ENCODE measurements at places on chromosomes 3 and 15.
A peak's percentile ranks its signal among the peaks of the same experiment; 100 is the strongest.

DNA sequence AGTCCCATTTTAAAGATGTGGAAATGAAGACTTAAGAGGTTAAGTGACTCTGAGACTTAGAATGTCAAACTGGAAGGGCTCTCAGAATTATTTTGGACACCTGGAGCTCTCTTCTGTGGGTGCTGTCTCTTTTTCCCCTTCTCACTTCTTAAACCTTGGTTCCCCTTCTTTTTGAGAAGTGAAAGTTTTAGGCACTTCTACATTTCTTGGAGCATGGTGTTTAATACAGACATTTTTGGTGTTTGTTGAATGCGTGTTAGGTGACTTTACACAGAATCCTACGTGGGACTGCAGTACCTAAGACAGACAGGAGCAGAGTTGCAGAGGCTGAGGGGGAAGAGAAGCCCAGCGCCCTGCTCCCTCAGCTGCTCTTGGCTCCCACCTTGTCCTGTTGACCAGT, 133.3 kb downstream of the MDFIC2 start:
- no peak for DNase-seq

DNA sequence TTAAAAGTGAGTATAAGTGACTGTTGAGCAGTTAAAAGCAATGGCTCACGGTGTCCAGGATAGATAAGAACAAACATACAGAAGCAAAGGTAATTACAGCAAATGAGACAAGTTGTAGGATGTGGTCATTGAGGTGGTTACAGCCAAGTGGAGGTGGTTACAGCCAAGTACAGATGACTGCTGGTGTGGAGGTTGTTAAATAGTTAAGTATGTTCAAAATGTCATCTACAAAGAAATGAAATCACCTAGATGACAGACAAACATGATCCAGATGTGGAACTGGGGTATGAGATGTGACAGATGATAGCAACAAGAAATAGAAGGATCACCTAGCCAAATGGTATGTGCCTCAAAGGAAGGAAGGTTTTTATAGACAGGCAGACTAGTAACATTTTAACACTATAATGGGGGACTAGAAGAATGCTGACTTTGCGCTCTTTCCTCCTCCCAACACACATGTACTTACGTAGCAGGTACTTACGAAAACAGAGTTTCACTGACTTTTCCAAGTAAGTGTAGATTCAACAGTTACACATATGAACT, 6.8 kb upstream of the ANKRD28 start:
- DNase-seq, result no peak

GRCh38 chr15:87907676-87908446, 348.7 kb downstream of the NTRK3 start:
- DNase-seq, result no peak

DNA sequence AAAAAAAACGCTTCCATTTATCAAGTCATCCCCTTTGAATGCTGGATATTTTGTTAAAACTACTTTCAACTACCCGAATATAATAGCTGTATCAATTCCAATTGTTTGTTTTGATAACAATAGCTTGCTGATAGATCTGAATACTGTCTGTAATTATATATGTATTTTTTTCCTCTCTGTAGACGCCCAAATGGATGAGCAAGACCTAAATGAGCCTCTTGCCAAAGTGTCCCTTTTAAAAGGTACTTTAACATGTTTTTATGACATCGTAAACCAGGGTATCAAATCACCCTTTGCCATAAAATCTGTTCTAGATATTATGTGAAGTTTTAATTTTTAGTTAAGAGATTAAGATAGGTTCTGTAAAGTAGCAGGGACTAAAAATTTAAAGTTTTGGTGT, 111.5 kb upstream of the FLNB start:
- DNase-seq, result no peak

GRCh38 chr3:182668541-182668940, 124.8 kb upstream of the ATP11B start:
- DNase-seq, result no peak

- DNase-seq, result no peak
Observed at GRCh38 chr3:147390589-147391569, 15.5 kb downstream of the ZIC4 start.

- DNase-seq, result no peak
Observed at GRCh38 chr15:87618203-87618725, 638.3 kb downstream of the NTRK3 start.

DNA sequence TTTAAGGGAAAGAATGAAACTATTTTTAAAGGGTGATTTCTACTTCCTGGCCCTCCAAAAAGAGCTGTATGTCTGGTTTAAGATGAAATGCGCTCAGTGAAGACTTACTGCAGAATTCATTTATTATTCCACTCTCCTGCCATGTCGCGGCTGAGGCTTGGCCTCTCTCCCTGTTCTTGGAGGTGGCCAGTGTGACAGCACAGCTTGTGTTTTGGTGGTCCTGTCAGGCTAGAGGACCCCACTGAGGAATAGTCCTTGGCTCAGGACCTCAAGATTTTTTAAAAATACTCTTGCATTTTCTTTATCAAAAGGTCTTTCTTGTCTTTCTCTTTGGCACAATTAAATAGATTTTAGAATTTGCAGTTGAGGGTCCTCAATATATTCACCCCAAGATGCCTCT, 384.4 kb downstream of the LRTM1 start:
- DNase-seq, result no peak

GRCh38 chr15:90367576-90367975, 15.5 kb downstream of the ZNF774 start:
- DNase-seq, result no peak

- peak; percentile 57 for DNase-seq
Observed at GRCh38 chr3:197224034-197224444, 74.4 kb downstream of the DLG1 start.

- no peak for DNase-seq
Observed at GRCh38 chr15:65396283-65396964, 18.6 kb upstream of the IGDCC3 start.

DNA sequence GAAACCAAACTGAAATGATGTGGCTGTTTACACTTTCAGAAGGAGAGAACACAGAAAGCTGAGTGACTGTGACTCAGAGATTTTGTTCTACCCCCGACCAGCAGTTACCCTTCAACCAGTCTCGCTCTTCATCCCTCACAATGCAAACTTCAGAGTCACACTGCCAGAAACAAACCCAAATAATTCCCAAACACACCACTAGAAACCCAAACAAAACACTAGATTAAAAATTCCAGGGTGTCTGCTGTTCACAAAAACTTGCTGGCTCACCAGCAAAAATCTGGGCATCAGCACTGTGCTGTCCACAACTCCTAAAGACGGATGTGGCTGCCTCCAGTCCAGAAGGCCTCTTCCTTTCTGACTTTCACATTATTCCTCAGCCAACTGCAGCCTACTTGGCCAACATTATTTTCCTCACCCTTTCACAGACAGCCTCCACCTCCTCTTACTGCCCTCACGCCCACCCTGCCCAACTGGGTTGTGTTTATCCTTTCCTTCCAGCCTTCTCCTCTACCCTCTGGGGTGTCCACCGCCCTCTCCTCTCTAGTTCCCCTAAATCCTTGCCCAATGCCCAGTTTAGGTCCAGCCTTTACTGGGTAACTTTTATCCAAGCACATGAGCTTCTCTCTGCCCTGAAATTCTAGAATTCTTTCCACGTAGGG, 71.4 kb downstream of the MECOM start:
- DNase-seq, result no peak

- DNase-seq, result no peak
Observed at GRCh38 chr3:48595075-48595525, at the start of gene COL7A1. Gene COL7A1 (minus strand): TSS chr3:48595329. CDS start chr3:48595159, 170 bp downstream.

DNA sequence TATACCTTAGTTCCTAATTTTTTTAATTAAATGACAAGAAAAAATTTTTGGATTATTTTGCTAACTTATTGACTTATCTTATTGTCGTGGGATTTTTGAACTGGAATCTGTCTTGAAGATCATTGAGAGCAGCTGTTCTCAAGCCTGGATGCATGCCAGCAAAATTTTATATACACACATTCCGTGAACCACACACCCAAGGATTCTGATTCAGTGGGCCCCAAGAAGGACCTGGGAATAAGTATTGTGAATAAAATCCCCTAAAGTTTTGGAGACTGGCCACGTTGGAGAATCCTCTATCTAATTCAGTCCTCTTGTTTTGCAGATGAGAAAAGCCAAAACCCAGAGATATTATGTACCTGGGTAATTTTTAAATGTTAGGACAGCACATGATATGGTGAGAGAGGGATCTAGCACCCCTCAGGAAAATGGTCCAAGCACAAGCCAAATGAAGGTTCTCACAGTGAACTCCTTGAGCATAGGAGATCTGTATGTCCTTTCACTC, 55.2 kb downstream of the UNC13C start:
- no peak for DNase-seq

GRCh38 chr3:42658771-42659390, 5.4 kb downstream of the ZBTB47 start:
- no peak for DNase-seq

GRCh38 chr3:72550582-72551262, 297.5 kb downstream of the SHQ1 start:
- no peak for DNase-seq

- DNase-seq, result no peak
Observed at GRCh38 chr3:158447408-158447807, 123.6 kb upstream of the MLF1 start.

- no peak for DNase-seq
Observed at GRCh38 chr3:159378396-159379194, 576.7 kb downstream of the MFSD1 start.

GRCh38 chr15:80636675-80637074, 58.4 kb upstream of the ABHD17C start:
- no peak for DNase-seq

DNA sequence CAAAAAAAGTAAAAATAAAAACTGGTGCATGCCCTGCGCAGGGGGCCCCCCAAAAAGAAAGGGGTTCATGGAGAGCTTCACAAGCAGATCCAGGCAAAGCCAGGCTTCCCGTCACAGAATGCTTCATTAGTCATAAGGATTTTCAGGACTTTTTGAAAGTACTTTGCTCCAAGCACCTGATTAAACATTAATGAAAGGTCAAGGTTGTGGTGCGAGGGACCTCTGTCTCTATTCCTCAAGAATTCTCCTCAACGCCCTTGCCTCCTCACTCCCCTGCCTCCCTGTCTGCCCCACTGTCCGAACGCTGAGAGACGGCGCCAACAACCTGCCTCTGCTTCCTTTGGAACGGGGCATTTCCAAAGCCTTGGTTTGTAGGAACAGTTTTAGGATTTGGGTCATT, 240.1 kb upstream of the IGF1R start:
- no peak for DNase-seq

DNA sequence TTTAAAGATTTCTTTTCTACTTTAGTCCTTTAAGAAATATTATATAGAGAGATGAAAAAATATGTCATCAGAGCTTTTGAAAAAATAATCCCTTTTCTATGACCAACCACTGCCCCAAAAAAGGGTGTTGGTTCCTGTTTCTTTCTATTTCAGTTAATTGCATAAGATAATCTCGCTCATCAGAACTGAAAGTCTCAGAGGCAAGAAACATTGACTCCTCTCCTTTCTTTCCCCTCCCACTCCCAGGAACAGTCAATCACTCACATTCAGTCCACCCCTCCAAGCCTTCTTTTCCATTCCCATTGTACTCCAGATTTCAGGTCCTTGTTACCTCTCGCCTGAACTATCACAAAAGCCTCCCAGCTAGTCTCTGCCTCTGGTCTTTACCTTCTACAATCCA, 153.7 kb upstream of the ABI3BP start:
- no peak for DNase-seq

DNA sequence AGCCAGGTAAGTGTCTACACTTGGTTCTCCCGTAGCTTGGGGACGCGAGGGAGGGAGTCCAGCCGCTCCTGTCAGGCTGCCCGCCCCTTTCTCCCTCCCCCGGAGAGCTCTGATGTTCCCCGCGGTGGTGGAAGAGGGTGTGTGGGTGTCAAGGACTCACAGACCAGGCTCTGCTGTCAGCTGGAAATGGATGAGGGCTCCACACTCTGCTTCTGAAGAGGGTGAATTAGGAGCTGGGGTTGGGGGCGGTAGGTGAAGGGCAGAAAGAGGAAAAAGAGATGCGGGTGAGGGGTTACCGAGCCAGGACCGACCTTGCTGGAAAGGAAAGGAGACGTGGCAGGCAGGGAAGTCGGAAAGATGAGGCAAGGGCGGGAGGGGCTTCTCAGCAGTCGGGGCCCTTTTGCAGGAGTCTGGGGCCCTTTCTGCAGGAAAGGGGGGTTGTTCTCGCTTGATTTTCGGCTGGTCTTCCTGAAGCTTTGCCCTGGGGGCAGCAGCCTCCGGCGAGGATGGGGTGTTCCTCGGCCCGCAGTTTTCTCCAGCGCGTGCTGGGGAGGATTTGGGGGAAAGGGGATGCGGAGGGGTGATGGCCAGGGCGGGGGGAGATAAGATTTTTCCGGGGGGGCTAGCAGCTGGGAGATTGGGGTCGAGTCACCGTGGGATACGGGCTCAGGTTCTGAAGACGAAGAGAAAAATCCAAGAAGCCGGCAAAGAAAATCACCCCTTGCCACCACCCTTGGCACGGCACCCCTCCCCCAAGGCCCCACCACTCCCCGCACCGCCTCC, 602 bp upstream of the BAHD1 start:
- no peak for DNase-seq

DNA sequence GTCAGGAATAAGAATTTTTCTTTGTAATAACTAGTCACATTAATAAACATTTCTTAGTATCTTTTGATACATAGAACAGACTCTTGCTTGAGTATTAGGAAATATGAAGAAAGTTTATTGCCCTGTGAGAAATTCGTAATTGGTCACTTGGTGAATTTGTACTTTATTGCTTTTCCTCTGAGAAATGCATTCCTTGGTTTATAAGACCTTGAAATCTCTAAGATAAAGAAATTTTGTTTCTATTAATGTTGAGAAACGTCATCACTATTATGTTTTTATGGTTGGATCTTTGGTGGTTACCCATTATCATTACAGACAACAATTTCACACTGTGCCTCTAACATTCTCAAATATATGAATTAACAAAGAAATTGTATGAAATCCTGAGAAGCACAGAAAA, 652.0 kb upstream of the NECTIN3 start:
- DNase-seq, result no peak

DNA sequence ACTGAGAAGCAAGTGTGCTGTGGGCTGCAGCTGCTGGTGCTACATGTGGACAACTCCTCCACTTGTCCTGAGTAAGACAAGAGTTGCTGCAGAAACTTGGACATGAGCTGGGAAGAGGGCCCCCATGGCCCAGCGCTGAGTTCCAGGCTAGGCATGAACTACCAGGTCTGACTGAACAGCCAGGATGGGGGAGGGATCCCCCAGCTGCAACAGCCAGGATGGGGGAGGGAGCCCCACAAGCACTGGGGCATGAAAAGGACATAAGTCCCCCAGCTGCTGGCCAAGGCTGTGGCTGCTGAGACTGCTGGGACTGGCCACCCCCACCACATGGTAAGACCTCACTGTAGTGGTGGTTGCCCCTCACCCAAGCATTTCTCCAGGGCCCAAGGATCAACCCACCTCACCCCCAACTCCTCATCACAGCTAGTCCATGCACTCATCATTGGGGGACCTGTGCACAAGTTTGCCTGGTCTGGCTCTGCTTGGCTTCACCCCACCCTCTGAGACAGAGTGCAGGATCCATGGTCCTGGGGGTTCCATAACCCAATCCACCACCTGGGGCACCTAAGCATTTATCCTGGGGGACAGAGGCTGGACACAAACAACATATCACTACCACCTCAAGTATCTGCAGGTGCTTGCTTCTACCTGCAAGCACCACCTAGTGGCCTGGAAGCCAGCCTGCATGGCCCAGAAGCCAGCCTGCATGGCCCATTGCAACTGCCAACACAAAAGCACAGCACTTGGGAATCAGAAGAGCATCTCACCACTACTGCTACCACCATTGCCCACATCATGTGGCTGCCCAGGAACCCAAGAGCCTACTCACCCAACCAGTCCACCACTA, 84.5 kb upstream of the STT3B start:
- DNase-seq, result no peak

Measured in CD4-positive, alpha-beta T cell (primary cell).